Fibroblast of villous mesenchyme (primary cell): ENCODE measurements at places on chromosomes 1 and 21.
A peak's percentile ranks its signal among the peaks of the same experiment; 100 is the strongest.

- DNase-seq: peak; percentile 8
These were observed 41.0 kb upstream of the ST6GALNAC5 start for GRCh38 chr1:76826072-76826845.

GRCh38 chr1:179342740-179343404, 22.9 kb upstream of the AXDND1 start:
- DNase-seq: no peak

GRCh38 chr1:201665036-201665435, 126.1 kb downstream of the NAV1 start:
- no peak for DNase-seq

DNA sequence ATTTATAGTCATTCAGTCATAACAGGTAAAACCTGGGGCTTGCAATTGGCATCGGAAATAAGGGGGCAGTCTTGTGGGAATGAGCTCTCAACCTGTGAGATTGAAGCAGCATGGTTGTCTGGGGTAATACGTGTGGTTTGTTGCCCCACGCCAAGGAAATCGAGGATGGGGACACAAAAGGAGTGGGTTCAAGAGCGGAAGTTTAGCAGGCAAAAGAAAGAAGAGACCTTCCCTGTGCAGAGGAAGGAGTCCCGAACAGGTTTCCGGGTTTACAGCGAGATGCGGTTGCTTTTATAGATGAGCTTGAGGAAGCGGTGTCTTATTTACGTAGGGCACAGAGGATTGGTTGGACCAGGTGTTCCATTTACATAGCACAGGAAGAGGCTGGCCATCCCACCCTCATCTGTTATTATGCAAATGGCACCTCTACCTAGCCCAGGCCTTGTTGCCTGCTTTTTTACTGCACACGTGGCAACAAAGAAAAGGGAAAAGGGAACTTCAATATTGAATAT, 37.3 kb downstream of the IFNAR1 start:
- DNase-seq: no peak

GRCh38 chr1:214397497-214397896, 116.5 kb downstream of the SMYD2 start:
- no peak for DNase-seq

DNA sequence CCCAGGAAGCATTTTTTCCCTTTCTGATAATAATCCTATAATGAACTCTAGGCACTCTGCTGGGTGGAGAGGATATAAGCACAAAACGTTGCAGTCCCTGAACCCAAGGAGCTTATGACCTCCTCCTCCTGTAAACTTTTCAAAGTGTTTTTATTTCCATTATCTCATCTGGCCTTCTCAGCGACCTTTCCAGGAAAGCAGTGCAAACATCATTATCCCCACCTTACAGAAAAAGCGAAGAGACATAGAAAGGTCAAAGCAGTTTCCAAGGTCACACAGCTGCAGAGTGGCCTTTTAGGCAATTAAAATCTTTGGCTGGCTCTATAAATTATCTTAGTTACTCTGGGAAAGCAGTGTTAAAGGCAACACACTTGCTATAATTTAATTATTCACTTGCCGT, 63.8 kb downstream of the OLFML3 start:
- no peak for DNase-seq

- DNase-seq: no peak
These were observed 1.8 kb downstream of the SYTL1 start for GRCh38 chr1:27343639-27344025.

DNA sequence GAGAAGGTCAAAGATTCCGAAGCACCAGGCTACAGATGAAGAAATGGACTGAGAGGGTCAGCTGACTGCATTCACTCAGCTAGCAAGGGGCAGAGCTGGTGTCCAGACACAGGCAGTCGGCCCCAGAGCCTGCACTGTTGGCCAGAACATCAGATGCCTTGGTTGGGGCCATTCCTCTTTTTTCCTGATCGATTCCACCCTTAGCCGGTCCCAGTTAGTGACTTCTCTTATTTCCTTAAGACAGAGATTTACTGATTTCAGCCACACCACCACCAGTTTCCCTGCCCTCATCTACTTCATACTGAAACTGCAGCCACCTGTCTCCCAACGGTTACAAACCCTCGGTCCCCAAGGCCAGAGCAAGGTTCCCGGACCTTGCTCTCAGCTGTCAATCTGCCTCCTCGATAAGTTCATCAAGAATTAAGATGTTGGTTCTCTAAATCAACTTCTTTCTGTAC, 11.5 kb downstream of the CD58 start:
- no peak for DNase-seq

DNA sequence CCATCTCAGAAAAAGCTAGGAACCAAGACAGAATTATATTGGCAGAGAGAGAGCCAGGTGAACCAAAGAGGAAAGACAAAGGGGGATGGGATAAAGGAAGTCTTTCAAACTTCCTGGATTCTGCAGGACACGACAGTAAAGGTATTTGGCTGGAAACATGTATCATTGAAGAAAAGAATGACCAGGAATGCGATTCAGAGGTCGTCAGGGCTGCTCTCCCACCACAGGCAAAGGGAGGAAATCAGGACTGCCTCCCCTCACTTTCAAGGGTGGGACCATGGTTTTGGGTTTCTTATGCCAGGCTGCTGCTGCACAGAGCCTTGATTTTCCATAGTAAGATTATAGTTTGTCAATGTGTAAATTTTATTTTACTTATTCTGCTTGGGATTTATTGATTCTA, 848.8 kb downstream of the BRINP3 start:
- DNase-seq: no peak

DNA sequence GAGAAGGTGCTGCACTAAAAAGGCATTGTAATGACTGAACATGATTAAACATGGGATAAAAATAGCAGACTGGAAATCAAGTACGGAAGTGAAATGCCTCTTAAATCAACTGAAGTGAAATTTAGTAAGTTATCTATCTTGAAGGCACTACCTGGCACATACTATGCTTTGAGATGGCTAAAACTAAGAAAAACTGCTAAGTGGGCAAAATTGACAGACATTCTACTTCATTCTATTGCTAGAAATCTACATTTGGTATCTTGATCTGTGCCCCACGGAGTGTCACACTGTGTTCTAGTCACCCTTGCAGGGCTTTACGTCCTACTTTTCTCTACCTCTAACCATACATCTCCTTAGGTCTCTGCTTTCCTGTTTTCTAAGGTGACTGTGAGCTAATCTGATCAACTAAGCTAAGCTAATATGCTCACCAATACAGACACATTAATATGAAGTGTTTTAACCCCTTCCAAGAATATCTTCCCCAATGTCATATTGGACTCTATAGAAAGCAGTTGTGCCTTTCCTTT, 4.1 kb downstream of the PDC start:
- DNase-seq: no peak

GRCh38 chr1:12125422-12126355, 41.1 kb upstream of the TNFRSF1B start:
- DNase-seq: no peak

GRCh38 chr1:186722711-186723309, 42.6 kb upstream of the PTGS2 start:
- DNase-seq: peak; percentile 41

GRCh38 chr1:154446292-154446691, 41.1 kb downstream of the IL6R start:
- DNase-seq: peak; percentile 94

GRCh38 chr1:154346276-154346917, 21.1 kb downstream of the ATP8B2 start:
- no peak for DNase-seq

DNA sequence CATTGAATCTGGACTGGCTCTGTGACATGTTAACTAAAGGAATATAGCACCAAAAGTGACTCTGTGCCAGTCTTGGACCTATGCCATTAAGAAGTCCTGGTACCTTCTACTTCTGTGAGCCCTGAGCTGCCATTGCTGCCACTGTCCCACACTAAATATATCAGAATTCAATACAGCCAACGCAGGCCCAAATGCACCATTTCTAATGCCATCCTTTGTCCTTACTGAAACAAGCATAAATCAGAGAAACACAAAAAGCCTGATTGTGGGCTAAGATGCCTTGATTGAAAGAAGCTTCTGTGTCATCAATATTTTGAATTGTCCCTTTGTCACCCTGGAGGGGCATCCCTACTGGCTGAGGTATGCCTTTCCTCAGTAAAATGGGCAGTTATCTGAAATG, 66.9 kb upstream of the NEK2 start:
- DNase-seq: no peak

DNA sequence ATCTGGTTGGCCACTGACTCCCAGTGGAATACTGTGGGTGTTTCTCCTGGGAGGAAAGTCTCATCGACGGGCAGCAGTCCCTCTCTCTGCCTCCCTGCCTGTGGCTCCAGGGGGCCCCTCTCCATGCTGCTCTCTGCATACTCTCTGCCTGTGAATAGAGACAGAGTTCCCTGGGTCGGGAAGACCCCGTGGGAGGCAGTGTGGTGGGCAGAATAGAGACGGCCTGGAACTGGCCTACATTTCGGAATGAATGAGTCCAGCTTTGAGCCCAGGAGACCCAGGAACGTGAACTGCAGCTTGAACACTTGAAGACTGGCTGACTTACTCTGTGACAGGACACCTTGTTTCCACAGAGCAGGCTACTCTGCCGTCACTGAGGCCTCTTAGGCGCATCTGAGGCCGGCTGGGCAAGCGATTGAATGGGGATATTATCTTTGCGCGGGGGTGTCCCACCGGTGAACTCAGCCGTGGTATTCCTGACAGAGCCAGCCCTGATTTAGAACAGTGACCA, 64.0 kb downstream of the KIF21B start:
- no peak for DNase-seq

DNA sequence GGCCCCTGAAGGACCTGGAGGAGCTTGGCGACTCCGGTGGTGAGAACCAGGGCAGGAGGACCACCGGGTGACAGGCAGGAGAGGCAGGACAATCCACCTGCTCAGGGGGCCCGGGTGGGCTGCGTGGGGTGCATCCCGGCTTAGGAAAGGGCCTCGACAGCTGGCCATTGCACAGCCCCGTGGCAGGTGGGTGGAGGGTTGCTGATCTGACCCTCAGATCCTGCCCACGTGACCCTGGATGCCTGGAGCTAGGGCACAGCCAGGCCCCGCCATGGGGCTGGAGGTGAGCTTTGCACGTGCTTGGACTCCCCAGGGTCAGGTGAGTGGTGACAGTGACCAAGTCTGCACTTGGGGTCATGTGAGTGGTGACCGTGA, 35.5 kb upstream of the SLC19A1 start:
- DNase-seq: no peak

- DNase-seq: peak; percentile 64
These were observed 54.5 kb downstream of the PCNX2 start for GRCh38 chr1:233240829-233241682.

DNA sequence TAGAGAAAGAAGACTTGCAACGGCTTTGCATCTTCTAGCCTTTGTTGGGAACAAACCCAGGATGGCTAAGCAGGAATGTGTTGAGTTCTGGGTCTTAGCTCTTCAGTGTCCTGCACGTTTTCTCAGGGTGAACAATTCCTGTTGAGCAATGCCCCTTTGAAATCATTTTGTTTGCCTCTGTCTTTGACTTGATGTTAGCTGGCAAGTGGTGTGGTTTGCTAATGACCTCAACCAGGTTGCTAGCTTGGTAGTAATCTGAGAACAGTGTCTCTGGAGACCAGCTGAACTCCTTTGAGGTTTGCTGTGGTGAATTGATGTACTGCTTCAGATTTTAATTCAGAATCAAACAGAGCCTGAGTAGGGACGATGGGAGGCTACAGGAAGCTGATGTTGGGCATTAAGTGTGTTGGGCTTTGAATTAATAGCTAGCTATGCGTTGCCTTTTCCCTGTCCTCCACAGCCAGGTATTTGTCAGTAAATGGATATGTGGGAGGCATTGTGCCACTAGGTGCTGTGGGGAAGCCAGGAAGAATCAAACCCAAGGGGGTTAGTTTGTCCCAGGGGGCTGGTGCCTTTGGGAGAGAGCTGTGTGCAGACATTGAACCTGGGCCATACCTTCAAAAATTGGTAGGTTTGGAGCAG, 23.3 kb upstream of the SRSF10 start:
- peak; percentile 60 for DNase-seq

DNA sequence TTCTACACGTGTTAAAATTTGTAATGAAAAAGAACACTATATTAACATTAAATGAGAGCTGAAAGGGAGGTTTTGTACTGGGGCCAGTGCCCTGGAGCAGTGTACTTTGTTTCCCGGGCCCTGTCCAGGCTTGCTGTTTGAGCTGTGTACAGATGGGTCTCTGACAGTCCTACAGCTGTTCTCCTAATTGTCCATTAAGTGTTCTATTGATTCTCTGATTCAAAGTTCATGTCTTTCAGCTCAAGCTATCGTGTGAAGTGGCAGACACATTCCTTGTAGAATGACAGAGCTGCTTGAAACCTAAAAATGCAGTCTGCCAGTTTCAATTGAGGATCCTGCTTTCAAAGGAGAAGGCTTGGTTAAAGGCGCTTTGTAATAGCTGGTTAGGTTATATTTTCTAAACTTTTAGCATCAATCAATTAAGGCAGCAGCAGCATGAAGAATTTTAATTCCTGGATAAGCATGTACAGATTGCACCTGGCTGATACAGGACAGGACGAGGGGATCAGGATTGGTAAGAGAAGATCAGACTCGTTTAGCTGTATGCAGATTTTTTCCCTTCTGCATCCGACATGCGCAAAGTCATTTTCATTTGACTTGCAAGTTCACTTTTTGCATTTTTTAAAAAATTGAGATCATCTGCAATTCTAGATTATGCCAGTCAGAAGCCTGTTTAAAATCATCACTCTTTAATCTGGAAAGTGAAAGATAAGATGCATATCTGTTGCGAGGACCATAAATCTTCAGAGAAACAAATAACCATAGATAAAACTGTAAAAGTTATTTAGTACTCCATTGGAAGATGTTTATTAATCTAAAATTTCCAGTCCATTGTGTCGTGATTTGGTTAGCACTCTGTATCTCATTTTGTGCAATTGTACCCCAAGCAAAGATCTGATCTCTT, 98.5 kb downstream of the ATG4C start:
- DNase-seq: no peak

DNA sequence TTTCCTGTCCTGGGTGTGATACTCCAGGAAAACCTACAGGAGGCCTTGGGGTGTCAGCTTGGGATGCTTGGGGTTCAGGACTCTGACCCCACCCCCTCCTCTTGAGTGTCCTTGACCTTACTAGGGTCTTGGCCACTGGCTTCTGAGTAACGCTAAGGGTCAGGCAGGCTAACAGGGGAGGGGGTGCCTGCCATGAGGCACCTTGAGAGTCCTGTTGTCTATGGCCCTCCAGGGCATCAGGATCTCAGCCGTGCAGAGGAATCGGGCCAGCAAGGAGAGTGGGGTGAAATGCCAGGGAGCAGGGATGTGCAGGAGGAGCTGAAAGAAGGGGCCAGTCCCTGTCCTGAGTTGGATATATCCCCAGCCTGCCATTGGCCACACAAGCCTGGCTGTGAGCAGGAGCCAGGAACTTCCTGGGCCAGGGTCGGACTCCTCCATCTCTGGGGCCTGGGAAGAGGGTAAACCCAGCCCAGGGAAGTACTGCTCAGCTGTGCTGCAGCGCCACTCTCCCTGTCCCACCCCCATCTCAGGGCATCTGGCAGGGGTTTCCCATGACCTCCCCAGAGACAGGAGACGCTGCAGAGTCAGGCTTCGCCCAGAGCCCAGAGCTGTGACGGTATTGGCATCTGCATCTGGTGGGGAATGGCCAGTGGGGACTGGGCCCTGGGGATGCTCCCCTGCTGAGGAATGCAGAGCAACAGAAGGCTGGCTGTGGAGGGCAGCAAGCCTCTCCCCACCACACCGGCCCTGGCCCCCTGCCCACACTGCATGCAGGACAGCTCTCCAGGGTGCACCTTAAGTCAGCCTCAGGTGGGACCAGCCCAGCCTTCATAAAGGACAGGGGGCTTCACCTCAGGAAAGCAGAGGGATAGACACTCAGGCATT, 6.3 kb downstream of the KIF21B start:
- DNase-seq: no peak

GRCh38 chr1:93964777-93965200, 55.6 kb upstream of the GCLM start:
- DNase-seq: peak; percentile 53
